ENCODE measurements at places on chromosomes 6 and 20.

DNA sequence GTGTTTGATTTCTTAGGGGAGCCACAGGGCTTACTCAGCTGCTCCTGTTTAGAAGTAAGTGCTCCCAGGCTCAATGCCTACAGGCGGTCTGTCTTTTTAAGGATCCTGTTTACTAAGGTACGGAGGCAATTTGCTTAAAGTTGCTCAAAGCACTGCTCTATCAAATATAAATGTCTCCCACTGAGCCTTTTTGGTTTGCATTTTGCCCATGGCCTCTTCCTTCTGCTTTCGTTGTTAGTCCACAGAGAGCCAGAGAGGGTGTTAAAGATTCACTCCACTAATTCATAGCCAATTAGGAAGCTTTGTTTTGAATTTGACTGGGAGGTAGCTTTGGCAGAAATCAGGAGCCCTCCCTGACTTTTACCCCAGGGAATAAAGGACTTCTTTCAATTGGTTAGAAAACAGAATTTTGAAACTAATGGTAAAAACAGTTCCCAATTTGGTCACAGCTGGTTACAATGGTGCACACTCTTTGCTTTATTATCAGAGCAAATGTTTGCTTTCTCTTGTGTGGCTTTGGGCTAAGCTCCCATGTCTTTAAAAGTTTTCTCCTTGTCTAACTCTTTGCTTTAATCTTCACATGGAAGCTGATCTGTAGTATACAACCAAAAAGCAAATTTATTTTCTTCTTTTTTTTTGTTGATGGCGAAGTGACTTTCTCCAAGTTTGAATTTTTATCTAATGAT lies 126.2 kb downstream of the IMPG1 start:
- no peak for DNase-seq

DNA sequence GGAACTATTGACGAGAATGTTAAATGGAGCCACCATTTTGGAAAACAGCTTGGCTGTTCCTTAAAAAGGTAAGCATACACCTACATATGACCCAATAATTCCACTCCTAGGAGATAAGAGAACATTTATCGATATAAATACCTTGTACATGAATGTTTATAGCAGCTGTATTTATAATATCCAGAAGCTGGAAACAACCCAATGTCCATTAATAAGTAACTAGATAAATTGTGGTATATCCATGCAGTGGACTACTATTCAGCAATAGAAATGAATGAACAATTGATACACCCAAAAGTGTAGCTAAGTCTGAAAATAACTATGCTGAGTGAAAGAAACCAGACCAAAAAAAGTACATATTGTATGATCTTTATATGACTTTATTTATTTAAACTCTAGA lies 42.2 kb upstream of the ADIG start:
- no peak for DNase-seq

DNA sequence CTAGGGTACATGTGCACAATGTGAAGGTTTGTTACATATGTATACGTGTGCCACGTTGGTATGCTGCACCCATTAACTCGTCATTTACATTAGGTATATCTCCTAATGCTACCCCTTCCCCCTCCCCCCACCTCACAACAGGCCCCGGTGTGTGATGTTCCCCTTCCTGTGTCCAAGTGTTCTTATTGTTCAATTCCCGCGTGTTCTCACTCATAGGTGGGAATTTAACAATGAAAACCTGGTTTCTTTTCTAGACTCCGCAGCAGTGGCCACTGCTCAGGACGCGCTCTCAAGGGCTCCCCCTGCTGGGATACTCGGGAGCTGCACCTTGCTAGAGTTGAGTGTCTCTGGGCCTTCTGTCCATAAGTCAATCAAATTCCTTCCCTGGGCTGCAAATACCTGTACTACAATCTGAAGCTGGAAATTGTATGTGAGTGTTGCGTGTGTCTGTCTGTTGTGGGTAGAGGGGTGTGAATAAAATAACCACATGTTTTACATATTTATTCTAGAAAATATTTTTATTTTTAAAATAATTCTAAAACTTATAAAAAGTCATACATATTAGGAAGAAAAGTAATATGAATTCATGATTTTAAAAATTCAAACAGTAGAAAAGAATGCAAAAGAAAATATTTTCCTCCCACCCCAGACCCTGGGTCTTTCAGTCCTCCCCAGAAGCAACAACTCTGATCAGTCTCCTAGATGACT lies 8.2 kb upstream of the CEP250 start:
- DNase-seq: peak; percentile 86

- DNase-seq: no peak
Observed at GRCh38 chr6:22003287-22003686, 293.5 kb downstream of the PRL start.

DNA sequence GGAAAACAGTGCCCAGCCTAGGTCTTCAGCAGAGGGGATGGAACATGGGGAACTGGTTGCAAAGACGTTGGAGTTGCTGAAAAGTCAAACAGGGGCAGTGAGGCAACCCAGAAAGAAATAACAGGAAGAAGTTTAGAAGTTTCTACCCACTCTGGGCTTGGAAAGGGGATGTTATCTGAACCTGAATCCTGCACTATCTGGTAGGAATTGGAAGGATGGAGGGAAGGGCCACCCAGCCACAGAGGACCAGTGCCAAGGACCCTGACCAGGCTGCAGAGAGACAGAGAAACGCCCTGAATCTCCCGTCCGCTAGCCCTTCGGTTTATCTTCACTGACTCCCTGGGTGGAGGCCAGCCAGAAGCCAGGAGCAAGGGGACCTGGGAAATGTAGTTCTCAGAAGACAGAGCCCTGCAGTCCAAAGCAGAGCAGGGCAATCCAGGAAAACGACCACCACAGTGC lies 217.3 kb upstream of the RREB1 start:
- DNase-seq: no peak

GRCh38 chr6:36962874-36963273 lies 8.3 kb downstream of the PI16 start:
- peak; percentile 69 for DNase-seq

Measured in CD4-positive, alpha-beta T cell (primary cell).